ENCODE measurements at places on chromosomes 2 and 18.

GRCh38 chr2:166090908-166091307 is 36.9 kb downstream of the SCN1A start:
- no peak for DNase-seq

DNA sequence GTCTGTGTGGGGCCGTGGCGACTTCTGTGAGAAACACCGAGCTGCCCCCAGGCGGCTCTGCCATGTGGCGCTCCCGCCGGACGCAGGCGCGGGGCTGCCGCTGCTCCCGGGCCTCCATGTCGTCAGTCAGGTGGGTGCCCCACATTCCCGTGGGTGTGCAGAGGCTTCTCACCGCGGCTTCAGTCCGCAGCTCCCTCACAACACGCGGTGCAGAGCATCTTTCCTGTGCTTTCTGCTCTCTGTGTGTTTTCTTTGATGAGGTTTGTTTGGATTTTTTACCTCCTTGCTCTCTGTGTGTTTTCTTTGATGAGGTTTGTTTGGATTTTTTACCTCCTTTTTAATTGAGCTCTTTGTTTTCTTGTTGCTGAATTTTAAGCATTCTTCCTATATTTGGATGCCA is 13.0 kb downstream of the AQP12A start:
- no peak for DNase-seq

- no peak for DNase-seq
Measured at GRCh38 chr2:239883326-239884050, 141.7 kb downstream of the NDUFA10 start.

DNA sequence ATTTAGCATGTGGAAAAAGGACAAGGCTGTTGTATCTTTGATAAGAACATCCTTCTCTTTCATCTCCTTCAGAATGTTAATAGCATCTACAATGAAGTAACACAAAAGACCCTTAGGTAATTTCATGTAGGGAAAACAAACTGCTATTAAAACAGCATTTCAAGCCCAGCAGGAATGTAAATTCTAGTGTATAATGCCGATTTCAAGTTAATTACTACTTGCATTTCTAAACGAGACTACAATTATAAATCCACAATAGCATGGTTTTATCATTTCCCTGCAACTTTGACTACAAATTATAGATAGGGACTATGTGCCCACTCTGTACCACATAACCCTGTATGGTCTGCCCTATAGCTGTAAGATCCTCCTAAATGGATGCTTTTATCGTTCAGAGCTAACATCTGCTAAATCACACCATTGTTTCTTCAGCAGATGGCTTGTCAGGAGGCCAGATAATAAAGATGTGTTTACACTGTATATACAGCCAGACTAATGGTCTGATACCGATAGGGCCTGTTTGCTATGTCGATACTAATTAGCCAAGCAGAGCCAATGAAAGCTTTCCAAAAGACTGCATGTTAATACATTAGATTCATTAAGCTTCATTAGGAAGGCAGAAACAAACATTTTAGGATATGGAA is 51.9 kb downstream of the LRPPRC start:
- DNase-seq = no peak

GRCh38 chr2:217790681-217791392 is 212.0 kb downstream of the TNS1 start:
- DNase-seq = no peak

DNA sequence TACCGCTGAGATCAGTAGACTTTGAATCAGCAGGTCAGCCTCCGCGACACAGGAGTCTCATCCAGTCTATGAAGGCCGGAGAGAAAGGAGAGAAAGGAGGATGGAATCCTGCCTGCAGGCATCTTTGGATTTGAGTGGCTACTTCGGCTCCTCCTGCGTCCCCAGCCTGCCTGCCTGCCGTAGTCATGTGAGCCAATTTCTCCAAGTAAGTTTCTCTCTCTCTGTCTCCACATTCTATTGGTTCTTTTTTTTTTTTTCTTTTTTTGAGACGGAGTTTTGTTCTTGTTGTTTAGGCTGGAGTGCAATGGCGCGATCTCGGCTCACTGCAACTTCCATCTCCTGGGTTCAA is 16.7 kb downstream of the PDCD1 start:
- no peak for DNase-seq

- no peak for DNase-seq
Measured at GRCh38 chr2:155151472-155151871, 453.0 kb downstream of the KCNJ3 start.

DNA sequence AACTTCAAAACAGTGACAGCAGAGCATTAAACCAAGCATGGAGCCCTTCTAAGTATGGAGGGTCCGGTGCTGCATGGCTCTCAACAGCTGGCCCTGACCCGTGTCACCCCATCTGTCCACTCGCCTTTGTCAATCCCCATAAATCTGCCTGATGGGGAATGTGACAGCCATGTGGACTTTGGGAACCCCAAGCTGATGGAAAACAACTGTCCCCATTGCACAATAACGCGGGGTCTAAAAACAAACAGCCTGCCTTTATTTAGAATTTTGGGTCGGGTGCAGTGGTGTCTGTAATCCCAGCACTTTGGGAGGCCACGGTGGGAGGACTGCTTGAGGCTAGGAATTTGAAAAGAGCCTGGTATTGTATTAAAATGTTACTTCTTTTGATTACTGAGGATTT is 17.1 kb upstream of the THADA start:
- no peak for DNase-seq

- no peak for DNase-seq
Measured at GRCh38 chr18:8037296-8037695, 470.2 kb downstream of the PTPRM start.

GRCh38 chr18:58813105-58813504 is 51.6 kb upstream of the ZNF532 start:
- DNase-seq = no peak

Data from HS-27A (cell line).